ENCODE measurements at places on chromosomes 12 and 14.

DNA sequence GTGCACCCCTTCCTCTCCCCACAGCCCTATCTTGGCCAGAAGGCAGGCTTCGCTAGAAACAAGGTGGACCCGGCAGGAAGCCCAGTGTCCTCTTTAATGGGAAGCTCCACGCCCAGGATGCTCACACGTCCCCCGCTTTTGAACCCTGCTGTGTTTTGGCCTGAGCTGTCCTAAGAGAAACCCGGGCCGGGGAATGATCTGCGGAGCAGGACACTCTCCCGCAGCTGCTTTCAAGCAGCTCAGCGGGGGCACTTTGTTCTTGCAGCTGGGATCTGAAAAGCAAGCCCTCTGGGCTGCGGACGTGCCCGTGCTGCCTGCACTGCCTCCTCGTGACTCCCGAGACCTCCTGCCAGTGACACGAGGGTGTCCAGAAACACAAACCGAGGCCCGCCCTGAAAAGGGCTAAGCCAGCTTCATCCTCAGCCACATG lies 30.0 kb downstream of the SCARB1 start:
- DNase-seq, result peak; percentile 35

- DNase-seq, result no peak
Measured at GRCh38 chr14:68397371-68397811, 395.5 kb downstream of the ZFP36L1 start.

DNA sequence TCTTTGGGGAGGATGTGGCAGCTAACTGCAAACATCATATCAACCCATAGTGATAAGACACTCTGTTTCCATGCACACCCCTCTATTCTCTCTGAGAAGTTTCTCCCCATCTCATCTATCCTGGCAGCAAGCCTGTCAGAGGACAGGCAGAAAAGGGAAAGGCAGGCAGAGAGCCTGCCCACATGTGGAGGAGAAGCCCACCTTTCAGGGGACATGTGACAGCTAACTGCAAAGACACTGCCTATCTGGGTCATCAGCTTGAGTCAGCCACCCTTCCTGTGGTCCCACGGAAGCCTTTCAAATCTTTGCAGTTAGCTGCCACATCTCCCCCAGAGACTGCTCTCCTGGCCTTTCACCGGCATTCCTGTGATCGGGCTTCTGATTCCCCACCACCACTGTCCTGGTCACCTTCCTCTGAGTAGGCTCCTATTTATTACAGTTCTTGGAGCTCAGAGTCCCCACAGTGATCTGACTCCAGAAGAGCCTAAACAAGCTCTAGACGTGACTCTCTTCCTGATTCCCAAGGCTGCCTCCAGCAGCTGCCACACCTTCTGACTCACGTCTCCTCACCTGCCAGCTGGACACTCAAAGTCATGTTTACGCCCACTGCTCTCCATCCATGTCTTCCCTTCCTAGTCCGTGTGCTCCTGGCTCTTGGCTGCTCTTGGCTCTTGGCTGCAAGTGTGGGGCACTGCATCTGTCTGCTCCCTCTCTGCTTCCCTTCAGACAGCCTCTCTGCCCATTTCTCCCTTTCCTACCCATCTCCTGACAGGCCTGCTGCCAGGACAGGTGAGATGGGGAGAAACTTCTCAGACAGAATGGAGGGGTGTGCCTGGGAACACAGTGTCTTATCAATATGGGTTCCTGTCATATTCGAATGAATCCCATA lies 7.5 kb upstream of the KRT1 start:
- no peak for DNase-seq

- peak; percentile 5 for DNase-seq
Measured at GRCh38 chr12:15001733-15002382, 29.0 kb downstream of the PDE6H start.

DNA sequence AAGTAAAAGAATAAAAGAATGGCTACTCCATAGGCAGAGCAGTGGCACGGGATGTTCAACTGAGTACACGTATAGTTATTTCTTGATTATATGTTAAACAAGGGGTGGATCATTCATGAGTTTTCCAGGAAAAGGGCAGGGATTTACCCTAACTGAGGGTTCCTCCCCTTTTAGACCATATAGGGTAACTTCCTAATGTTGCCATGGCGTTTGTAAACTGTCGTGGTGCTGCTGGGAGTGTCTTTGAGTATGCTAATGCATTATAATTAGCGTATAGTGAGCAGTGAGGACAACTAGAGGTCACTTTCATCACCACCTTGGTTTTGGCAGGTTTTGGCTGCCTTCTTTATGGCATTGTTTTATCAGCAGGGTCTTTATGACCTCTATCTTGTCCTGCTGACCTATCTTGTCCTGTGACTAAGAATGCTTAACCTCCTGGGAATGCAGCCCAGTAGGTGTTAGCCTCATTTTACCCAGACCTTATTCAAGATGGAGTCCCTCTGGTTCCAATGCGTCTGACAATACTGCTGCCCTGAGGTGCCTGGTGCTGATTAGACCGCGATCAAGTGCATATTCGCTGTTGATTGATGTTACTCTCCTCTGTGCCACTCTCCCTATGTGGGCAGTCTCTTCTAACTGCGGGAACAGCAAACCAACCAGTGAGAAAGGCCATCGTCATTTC lies 67.6 kb upstream of the AMN1 start:
- no peak for DNase-seq

- DNase-seq, result no peak
Measured at GRCh38 chr12:68912916-68913315, 20.1 kb downstream of the CPM start.

GRCh38 chr14:42185718-42186117 lies 579.0 kb downstream of the LRFN5 start:
- DNase-seq, result no peak

DNA sequence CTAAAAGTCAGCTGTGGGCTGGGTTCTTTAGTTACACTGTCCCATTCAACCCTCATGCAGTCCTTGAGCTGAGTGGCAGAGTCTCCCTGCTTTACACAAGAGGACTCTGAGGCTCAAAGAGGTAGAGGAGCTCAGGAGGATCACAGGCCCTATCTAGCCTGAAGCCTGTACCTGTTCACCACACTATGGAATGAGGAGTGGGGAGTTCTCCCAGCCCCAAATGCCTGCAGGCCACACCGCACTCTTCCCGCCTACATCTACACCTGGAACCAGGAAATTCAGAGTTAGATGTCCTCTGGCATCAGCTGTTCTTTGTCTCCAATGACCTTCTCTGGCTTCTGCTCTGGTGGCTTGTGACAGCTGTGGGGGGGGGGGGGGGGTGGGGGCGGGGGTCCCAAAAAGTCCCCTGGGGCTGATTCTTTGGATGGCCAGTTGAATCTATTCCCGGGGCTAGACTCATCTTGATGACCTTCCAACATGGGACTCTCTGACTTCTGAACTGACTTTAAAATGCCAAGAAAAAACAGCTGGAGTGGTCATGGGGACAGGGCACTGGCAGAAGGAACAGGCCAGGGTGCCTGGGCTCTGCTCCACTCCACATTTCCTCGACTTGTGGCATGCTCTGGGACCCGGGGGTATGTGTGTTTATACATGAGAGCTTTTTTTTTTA lies 30.6 kb downstream of the RIN3 start:
- DNase-seq, result no peak

- DNase-seq, result peak; percentile 28
Measured at GRCh38 chr12:27561535-27562350, 37.7 kb downstream of the PPFIBP1 start.

DNA sequence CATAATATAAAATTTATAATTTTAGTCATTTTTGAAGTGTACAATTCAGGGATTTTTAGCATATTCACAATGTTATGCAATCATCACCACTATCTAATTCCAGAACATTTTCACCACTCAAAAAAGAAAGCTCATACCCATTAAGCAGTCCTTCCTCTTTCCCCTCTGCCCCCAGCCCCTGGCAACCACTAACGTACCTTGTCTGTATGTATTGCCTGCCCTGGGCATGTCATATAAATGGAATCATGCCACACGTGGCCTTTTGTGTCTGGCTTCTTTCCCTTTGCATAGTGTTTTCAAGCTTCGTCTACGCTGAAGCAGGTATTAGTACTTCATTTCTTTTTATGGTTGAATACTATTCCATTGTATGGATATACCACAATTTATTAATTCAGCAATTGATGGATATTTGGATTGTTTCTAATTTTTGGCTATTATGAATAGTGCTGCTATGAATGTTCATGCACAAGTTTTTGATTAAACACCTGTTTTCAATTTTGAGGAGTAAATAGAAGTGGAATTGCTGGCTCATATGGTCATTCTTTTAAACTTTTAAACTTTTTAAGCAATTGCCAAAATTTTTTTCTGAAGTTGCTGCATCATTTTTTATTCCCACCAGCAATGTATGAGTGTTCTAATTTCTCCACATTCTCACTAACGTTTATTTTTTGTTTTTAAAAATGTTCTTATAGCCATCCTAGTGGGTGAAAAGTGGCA lies 1.6 kb upstream of the SSTR1 start:
- DNase-seq, result no peak

- DNase-seq, result no peak
Measured at GRCh38 chr12:9741726-9742125, 8.8 kb upstream of the CLECL1 start.

DNA sequence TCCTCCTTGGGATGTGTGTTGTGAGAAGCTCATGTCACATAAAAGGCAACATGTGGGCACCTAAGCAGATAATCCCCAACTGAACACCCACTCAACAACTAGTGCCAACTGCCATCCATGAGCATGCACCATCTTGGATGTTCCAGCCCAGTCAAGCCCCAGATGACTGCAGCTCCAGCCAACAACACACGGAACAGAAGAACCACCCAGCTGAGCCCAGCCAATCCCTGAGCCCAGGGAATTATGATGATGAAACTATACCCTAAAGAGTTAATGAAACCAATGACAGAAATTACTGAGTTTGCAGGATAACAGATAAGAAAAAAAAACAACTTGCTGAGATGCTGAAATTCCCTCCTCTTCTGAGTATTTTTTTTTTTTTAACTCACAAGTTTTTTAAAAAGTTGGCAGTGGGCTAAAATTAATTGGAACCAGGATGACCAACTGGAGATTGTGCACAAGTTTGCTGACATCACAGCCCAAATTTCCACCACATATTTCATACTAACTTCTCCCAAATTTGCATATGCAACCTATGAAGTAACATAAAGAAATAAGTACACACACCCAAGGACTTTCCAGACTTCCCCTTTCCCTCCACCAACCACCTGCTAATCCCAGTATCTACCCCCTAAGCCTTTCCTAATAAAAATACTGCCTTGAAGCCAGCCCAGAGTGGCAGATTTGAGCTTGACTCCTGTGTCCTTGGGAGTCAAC lies 124.5 kb downstream of the KSR2 start:
- no peak for DNase-seq

GRCh38 chr14:90846511-90846910 lies 30.3 kb upstream of the TTC7B start:
- peak; percentile 38 for DNase-seq

DNA sequence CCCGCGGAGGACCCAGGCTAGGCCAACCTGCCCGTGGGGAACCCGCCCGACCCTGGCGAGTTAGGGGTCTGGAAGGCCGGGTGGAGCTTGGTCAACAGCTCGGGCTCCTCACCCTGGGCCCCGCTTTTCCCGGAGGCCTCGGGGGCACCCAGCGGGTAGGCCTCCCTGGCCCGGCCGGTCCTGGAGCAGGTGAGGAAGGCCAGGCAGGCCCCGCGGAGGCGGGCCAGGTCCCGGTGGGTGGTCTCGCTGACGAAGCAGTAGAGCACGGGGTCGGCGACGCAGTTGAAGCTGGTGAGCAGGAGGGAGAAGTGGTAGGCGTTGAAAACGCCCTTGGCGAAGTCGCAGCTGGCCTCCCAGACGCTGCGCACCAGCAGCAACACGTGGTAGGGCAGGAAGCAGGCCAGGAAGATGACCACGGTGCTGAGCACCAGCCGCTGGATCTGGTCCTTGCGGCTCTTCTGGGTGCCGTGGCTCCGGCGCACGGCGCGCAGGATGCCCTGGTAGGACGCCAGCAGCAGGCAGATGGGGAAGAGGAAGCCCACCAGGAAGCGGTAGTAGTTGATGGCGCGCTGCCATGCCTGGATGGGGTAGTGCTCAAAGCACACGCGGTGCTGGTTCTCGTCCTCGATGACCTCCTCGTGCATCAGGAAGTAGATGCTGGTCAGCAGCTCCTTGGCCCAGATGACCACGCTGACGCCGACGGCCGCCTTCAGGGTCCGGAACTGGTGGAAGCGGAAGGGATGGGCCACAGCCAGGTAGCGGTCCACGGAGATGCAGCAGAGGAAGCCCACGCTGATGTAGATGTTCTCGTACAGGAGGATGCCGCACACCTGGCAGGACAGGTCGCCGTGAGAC lies 10.3 kb downstream of the GPR68 start:
- no peak for DNase-seq

GRCh38 chr14:92412912-92413311 lies 89.9 kb downstream of the SLC24A4 start:
- no peak for DNase-seq

GRCh38 chr14:61476754-61477410 lies 155.5 kb downstream of the PRKCH start:
- peak; percentile 97 for DNase-seq

DNA sequence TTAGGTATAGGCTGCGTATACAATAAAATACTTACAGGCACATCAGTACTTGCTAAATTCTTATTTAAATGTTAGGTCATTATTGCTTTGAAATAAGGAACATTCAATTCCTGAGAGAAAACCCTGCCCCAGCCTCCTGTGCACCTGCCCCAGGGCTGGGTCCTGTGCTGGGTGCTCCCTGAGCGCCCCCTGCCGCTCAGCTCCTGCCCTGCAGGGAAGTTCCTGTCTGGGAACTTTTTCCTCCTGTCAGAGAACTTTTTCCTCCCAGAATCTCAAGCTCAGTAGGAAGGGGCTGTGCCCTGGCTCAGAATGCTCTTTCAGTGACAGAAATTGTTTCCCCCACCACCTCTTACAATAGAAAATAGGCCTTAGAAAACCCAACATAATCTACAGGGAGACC lies 751.1 kb downstream of the TMEM121 start:
- no peak for DNase-seq

DNA sequence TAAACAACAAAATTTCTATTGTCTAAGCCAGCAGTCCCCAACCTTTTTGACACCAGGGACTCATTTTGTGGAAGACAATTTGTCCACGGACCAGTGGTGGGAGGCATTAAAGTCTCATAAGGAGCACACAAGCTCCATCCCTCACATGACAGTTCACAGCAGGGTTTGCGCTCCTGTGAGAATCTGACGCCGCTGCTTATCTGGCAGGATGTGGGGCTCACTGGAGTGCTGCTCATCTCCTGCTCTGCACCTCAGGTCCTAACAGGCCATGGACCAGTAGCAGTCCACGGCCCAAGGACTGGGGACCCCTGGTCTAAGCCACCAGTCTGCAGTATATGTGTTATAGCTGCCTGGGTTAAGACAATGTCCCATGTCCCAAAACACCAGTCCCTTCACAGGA lies 27.2 kb downstream of the VCPKMT start:
- DNase-seq, result no peak

DNA sequence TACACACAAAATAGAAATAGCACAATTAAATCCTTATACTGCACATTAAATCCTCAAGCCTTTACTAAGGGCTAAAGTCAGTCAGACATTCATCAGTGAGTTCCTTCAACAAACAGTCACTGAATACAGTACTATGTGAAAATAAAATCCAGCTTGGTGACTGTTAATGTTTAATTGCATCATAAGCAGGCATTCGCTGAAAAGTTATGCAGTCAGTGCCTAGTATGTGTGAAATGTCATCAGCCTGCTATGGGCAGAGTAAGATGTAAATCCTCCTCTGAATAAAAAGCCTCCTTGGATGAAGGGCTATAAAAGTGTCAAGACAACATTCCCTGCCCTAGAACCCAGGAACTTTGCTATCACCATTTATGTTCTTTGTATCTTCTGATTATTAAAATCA lies 116.4 kb downstream of the PRICKLE1 start:
- DNase-seq, result peak; percentile 8

All from brain microvascular endothelial cell (primary cell).